Mesenteric fat pad (tissue), 1 donor: ENCODE measurements at places on chromosomes 6 and 20. TPM values are rescaled to one million over a fixed set of nuclear protein-coding genes. Genes with fewer than 3 reads are reported as not detected.

DNA sequence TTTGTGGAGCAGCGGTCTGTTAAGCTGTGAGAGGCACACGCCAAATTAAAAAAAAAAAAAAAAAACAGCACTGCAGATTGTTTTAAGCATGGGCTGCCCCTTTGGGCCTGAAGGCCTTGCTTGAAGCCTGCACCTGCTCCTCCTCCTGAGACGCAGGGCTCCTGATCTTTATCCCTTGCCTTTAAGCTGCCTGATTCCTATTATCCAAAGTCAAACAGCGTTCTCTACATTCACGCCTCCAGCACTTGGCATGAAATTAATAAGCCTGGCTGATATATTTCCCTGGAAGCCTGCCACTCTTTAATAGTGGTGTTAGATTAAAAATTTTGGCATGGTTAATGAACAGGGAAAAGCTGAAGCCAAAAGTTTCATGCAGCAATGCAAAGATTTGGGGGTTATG is 163.9 kb downstream of the FAXC start:
- no peak for DNase-seq

EDN1 gene
- total RNA-seq, result 7.5 TPM

DNA sequence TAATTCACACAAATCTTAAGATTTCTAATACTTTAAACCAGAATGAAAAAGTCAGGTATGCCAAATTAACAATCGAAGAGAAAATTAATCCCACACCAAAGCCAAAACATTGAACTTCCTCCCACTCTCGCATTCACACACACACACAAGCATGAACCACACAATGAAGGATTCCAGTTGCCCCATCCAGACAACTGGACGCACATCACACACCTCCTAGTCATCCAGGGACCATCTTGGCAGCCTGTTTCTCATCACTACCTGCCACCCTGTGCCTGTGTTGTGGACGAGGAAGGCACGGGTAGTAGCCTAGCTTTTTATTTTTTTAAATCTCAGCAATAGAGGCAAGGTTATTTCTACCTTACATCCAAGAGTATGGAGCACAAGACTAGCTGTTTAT is 15.2 kb downstream of the B4GALT5 start:
- DNase-seq, result no peak

WFDC2 gene
- total RNA-seq, result not detected

DNA sequence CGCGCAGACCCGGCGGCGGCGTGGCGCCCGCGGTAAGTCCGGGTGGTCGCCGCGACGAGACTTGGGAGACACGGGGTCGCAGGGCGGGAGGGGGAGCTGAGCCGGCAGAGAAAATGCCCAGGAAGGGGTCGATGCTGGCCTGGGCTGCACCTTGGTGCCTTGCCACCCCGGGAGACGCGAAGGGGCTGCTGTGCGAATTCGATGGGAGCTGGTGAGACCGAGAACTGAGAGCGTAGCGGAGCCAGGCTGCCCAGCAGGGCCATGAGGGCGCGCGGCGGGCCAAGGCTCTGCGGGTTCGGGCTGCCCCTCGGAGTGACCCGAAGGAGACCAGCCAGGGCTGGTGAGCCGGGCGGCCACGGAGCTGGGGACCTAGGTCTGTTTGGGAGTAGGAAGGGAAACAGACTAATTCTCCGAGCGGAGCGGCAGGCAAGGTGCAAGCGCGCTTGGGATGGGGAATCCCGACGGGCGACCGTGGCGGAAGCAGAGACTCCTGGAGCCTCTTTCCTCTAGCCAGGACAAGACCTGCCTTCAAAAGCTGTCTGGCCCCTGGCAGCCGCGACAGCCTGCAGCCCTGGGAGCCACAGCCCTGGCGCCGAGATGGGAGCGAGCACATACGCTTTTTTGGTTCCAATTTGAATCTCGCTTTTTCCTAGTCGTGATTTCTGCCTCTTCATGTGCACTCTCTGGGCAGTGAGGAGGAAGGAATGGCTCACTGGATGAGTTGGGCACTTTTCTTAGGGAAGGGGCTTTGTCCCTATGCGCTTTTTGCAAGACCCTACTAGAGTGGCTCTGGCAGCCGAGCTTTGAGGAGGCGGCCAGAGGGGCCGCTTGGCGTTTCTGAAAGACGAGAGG is 691 bp downstream of the SYNDIG1 start:
- peak; percentile 89 for DNase-seq
